NCI-H1092 (cell line): ENCODE measurements at places on chromosomes 13 and 19.

- no peak for DNase-seq
Observed at GRCh38 chr13:43356567-43356966, 333.2 kb downstream of the DNAJC15 start.

- no peak for DNase-seq
Observed at GRCh38 chr19:48196321-48196763, 25.9 kb downstream of the ZSWIM9 start.

GRCh38 chr19:40726279-40726678, 9.4 kb downstream of the ITPKC start:
- DNase-seq: no peak

DNA sequence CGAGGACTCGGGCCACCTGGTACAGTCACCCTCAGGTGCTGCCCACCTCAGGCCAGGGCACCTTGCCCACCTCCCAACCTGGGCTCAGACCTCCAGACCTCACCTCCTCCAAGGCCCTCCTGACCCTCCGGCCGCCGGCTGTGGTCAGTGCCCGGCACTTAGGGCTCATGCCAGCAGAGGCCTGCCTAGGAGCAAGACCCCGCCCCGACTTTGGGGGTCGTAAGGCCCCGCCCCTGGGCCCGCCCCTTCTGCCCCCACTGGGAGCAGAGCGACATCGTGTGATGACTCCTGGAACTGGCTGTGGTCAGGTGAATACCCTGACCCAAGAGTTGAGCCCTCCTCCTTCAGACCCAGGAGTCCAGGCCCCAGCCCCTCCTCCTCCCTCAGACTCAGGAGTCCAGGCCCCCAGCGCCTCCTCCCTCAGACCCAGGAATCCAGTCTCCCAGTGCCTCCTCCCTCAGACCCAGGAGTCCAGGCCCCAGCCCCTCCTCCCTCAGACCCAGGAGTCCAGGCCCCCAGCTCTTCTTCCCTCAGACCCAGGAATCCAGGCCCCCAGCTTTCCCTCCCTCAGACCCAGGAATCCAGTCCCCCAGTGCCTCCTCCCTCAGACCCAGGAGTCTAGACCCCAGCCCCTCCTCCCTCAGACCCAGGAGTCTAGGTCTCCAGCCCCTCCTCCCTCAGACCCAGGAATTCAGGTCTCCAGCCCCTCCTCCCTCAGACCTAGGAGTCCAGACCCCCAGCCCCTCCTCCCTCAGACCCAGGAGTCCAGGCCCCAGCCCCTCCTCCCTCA, at the start of gene SBK2:
TSS of gene SBK2 (minus strand) at position 183 of the 790 bp plus-strand sequence. CDS start 839 bp downstream, outside the sequence.
- no peak for DNase-seq

DNA sequence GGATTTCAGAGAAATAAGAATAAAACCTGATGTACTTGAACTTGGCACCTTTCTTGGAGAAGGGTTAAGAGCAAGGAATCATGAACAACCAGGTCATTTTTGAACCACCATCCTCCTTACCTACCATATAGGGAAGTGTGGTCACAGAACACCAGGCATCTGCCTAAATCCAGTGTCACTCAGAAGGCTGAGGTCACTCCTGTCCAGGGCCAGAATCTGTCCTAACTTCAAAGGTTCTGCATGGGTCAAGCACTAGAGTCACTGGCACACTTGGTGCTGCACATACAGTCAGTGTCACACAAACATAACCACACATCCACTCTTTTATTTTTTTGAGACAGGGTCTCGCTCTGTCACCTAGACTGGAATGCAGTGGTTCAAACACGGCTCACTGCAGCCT, 1.6 kb downstream of the ZNF565 start:
- no peak for DNase-seq

DNA sequence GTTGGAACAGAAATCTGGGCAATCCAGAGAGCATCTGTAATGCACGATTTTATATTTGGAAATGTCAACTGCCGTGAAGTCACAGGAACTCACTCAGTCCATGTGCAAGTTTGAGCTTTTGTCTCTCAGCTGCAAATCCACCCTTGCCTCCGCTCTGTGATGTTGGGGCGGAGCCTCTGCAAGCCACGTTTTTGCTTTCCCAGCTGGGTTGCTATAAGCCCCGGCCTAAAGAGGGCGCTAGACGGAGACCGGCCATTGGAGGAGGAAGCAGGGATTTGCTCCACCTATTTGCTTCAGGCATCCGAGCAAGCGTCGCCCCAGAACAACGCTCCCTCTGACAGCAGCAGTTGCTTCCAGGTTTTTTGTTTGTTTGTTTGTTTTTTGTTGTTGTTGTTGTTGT, 56.2 kb downstream of the TRPM4 start:
- DNase-seq: no peak
